ENCODE measurements at places on chromosomes 3 and 15.
A peak's percentile ranks its signal among the peaks of the same experiment; 100 is the strongest.

- DNase-seq, result peak; percentile 74
Observed at GRCh38 chr15:69475769-69476358, 23.2 kb downstream of the RPLP1 start.

DNA sequence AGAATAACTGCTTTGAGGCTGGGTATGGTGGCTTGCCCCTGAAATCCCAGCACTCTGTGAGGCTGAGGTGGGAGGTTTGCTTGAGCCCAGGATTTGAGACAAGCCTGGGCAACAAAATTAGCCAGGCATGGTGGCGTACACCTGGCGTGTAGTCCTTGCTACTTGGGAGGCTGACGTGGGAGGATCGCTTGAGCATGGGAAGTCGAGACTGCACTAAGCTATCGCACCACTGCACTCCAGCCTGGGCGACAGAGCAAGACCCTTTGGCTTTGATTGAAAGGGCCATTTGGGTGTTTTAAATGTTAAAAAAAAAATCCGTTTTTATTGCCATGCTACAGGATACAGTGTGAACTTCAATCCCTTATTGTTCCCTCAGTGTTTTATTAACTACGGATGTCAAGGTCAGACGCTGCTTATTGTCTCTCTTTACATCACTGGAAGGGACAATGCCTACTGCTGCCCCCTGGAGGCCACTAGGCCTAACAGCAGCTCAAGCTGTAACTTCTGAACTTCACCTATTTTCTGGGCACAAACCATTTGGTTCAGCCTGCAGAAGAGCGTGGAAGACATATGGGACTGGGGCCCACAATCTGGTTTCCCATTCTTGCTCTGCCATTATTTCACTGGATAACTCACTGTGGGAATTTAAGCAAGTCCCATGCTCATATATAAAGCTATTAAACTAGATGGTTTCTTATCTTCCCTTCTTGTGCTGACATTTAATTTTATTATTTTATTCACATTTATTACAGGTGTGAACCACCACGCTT, 15.3 kb upstream of the IREB2 start:
- peak; percentile 63 for DNase-seq

DNA sequence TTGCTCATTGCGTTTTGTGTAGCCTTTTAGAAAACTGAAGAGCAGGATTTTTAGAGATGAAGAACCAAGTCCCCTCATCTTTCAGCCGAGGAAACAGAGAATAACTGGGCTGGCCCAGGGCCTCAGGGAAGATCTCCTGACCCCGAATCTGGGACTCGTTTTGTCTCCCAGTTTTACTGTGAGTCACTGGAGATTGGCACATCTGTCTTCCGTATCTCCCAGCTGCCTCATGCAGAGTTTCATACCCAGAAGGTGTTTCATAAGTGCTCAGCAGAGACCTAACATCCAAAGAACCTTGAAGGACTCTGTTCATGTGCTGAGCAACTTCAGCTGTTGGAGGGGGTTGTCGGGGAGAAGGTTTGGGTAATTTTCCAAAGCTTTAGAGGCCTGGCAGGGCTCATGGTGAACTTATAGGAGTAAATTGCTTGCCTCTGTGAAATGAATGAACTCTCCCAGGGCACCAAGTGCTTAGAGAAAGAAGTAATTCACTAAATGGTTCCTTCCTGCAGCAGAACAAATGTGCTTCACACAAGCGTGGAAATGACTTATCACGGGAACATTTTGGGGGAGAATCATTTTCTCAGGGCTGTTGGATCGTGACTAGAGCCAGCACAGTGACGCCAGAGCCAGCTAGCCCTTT, 121.4 kb downstream of the FAM43A start:
- DNase-seq, result no peak

DNA sequence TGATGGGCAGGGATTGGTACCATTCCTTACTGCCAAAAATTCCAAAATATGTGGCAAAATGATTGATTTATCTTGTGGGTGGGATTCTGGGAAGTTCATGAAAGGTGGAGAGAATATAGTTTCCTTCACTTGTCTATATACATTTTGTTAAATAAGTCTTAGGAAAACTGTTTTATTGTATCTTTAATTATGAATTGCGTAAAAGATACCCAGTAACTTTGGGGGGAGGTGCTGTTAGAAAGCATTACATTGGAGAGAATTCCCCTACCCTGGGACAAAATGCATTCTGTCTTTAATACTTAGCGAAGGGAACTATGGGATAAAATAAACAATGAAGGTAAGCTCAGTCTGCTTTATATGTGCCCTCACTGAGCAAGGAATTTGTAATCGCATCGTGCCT, 4.6 kb downstream of the SETD5 start:
- DNase-seq, result no peak

DNA sequence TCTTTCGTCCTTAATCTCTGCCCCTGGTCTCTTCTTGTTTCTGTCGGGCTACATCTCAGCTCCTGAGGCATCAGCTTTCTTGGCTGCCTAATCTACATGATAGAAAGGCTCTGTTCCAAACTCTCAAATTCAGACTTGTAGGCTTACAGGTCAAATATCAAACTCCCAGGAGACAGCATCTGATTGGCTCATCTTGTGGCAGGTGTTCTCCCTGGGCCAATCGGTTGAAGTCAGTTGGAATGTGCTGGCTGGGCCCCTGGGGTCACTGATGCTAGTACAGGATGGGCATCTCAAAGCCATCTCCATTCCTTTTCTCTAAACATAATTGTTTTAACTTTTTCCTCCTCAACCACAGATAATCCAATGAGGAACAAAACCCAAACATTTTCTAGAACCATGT, 198.7 kb downstream of the CNTN3 start:
- DNase-seq, result no peak

DNA sequence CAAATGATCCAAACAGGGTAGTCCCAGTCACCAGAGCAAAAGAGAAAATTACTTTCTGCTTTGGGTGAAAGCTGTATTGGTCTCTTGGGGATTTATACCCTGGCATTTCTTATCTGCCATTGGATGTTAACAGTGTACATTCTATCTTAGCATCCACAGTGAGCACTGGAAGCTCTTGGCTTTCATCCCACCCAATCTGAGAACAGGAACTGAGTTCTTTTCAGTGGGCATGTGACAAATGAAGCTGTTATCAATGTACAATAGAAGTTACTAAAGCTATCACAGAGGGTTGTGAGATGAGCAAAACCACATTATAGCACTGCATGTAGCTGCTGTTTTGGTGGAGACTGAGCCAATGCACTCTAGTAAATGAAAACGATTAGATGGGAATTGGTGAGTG, 300.7 kb downstream of the TUSC7 start:
- no peak for DNase-seq

GRCh38 chr15:100042558-100042957, 299.2 kb downstream of the ADAMTS17 start:
- DNase-seq, result no peak

DNA sequence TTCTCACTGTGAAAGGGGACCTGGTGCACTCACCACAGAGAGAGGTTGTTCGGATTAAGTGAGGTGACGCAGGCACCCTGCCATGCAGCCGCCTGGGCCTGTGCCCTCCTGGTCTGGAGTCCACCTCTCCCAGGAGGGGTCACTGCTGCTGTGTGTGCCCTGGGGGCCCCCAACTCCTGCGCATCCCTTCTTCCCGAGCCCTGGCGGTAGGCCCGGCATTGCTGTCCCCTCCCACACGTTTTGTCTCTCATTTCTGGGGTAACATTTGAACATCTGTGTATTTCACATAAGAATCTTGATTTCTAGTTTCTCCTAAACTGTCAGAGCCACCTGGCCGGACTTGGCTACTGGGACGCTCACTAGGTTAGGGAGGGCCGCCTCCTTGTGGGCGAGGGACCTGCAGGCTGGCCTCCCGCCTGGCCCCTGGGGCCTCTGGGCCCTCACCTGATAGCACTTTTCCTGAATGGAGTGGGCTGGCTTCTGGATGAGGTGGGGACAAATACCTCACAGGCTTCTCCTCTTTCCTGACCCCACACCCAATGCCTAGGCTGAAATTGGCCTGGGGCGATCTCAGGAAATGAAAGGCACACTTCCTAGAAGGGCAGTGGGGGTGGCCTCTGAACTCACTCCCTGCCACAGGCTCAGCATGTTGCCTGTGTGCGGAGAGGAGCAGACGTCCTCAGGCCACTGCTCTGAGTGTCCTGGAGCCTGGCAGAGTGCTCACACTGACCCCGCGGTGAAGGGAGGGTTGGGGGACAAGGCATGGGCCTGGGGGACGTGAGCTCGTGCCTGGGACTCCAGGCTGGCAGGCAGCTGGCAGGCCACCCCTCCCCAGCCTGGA, 104.2 kb upstream of the PRR23E start:
- no peak for DNase-seq

DNA sequence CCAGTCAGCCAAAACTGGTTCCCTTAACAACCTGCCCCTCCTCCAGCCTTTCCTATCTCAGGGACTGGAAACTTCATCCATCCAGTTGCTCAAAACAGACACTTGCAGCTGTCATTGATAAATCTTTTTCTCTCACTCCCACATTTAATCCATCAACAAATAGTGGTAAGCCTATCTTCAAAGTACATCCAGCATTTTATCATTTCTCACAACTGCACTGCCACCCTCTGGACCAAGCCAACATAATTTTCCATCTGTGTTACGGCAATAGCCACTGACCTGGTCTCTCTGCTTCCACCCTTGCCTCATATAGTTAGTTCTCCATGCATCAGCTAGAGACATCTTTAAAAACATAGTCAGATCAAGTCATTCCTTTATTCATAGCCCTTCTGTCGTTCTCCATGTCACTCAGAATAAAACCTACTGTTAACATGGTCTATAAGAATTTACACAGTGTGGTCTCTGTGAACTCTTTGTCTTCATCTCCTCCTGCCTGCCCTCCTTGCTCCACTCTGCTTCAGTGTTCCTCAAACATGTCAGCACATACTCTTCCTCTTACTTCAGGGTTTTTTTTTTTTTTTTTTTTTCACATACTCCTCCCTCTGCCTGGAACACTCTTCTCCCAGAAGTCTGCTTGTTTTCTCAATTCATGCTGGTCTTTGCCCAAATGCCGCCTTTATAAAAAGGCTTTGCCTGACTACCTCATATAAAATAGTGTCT, 102.5 kb upstream of the COL6A5 start:
- no peak for DNase-seq

GRCh38 chr15:83113881-83114674, 6.6 kb downstream of the TM6SF1 start:
- no peak for DNase-seq

Measured in activated naive CD4-positive, alpha-beta T cell treated with anti-CD3 and anti-CD28 coated beads, Interleukin-2, amount 50 U/mL, for 16 hours (primary cell).